ENCODE measurements at places on chromosomes 2 and 18.

- DNase-seq = no peak
Observed at GRCh38 chr2:30346471-30347169, 100.4 kb upstream of the LCLAT1 start.

GRCh38 chr2:174666312-174666711 lies 68.7 kb upstream of the WIPF1 start:
- DNase-seq = no peak

GRCh38 chr2:96699621-96700020 lies 40.2 kb downstream of the LMAN2L start:
- DNase-seq = no peak

- DNase-seq = no peak
Observed at GRCh38 chr2:231110551-231110950, 14.3 kb downstream of the HTR2B start.

GRCh38 chr18:61183798-61184197 lies 149.4 kb upstream of the CDH20 start:
- DNase-seq = no peak

DNA sequence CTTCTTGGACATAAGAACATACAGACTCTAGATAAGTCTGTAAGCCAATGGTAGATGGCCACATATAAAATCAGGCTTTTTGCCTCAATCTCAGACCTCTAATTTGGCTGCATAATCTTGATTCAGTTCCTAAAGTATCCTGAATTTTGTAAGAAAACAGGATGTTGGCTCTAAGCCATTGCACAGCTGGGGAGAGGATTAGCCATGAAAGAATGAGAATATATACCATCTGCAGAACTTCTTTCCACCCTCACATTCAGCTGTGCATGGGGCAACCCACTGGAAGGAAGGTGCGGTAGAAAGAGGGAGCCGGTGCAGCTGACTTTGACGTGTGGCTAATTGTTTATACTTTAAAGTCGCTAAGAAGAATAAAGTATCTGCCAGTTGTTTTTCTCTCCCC lies 1061.6 kb upstream of the FAM98A start:
- DNase-seq = no peak

DNA sequence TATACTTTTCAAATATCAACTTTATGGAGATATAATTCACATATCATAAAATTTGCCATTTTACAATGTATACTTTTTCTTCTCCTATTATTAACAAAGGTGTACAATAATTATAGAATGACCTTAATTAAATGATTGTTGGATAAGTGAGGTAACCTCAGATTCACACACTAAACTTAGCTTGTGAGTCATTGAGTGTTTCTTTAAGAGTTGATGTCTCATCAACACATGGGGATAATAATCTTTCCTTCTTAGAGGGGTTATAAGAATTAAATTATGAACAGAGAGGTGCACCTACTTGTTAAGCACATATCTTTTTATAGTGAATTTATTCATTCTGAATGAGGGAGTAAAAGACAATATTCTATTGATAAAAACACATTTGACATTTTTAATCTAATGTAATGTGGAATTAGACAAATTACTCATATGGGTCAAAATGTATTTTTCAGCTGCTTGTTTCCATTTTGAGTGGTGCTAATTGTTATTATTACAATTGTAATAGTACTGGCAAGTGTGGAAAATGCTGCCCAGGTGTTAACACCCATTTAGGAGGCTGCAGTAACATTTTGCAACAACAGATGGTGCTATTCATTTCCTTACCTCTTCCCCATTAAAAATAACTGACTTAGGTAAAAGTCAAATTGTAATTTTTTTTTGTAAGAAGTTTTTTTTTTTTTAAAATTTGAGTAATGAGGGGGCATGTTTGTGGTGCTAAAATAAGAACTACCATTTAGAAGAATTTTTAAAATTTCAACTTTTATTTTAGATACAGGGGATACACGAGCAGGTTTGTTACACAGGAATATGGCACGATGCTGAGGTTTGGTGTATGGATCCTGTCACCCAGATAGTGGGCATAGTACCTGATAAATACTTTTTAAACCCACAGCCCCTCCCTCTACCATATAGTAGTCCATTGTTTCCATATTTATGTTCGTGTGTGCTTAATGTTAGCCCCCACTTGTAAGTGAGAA lies 32.1 kb upstream of the DYNAP start:
- DNase-seq = no peak

GRCh38 chr2:16900405-16901025 lies 234.9 kb upstream of the CYRIA start:
- no peak for DNase-seq

GRCh38 chr2:17194083-17194482 lies 324.2 kb downstream of the RAD51AP2 start:
- DNase-seq = no peak

- DNase-seq = no peak
Observed at GRCh38 chr2:143139835-143140393, 10.7 kb downstream of the ARHGAP15 start.

DNA sequence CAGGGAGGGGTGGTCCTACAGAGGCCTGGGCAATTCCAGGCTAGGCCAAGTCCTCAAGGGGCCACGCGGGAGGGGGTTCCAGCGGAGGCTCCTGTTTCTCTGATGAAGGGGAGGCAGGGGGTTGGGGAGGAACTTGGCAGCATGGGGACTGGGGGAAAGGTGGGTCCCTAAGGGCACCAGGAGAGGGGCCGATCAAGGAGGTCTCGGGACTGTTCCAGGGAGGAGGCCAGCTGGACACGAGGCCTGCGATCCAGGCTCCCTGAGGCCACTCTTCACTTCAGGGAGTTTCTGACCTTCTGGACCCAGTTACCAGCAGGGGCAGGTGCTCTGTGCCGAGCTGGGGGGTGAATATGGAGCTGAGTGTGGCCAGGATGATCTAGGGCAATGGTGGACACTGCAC lies 71.5 kb downstream of the ASB1 start:
- DNase-seq = no peak

DNA sequence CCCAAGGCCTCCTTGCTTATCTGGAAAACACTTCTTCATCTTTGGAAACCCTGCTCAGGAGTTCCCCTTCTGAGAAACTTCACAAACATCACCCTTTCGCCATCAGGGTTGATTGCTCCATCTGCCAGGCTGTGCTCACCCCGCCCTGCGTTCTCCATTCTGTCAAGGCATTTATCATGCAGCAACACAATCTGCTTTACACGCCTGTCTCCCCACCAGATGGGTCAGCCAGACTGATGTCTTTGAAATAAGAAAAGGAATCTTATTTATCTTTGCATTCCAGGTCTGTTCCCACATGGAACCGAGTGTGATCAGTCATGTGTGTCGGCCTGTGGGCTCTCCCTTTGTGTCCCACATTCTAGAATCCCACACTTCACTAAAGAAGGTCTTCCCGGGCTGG lies 110.0 kb upstream of the ARL4C start:
- DNase-seq = no peak

- no peak for DNase-seq
Observed at GRCh38 chr2:196217116-196217515, 45.7 kb upstream of the STK17B start.

DNA sequence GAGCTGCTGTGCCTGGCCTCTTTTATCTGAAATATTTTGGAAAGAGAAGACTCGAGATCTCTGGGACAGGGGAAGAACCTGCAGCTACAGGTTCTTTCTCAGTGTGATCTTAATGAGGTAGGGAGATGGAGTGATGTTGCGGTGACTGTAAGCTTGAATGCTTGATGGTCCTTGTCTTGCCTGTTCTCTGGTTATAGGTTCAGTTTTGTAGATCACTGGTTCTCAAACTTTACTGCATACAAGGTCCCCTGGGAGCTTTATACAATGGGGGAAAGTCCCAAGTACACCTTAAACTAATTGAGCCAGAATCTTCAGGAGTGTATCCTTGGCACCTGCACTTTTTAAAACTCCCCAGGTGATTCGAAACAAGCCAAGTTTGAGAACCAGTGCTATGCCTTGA lies 136.7 kb upstream of the CXCR4 start:
- no peak for DNase-seq

DNA sequence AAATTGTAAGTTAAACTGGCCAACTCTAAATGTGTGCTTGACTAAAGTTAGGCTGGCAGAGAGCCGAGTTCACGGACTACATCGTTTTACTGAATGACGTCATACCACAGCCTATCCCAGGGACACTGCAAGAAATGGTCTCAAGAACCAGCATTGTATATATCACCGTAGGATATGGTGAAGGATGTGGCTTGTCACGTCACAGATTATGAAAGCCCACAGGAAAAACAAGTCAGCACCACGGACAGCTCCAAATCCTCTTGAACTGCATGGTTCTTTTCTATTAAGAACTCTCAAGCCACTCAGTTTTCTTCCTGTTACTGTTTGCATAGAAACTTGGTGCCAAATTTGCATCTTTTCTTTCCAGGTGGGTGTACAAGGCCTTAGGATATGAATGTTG lies 85.1 kb upstream of the ACAA2 start:
- DNase-seq = no peak

DNA sequence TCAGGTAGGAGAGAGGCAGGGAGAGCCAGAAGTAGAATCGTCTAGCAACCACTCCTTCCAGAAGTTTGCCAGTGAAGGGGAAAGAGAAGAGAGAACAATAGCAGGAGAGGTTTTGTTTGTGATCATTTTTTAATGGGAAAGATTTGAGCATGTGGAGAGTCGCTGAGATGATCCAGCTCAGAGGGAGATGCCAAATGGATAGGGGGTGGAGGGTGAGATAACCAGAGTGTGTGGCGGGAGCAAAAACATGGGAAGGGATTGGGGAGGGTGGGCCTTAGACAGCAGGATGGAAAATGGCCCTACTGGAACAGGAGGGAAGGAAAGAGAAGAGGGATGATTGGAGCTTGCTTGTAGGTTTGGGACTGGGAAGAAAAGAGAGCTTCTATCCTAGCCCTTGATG lies 269.8 kb downstream of the GLI2 start:
- no peak for DNase-seq

- DNase-seq = no peak
Observed at GRCh38 chr18:60040971-60041370, 141.2 kb downstream of the PMAIP1 start.

- DNase-seq = no peak
Observed at GRCh38 chr2:188251034-188251433, 40.6 kb upstream of the GULP1 start.

- no peak for DNase-seq
Observed at GRCh38 chr2:193824474-193824873, 1629.7 kb upstream of the TMEFF2 start.

DNA sequence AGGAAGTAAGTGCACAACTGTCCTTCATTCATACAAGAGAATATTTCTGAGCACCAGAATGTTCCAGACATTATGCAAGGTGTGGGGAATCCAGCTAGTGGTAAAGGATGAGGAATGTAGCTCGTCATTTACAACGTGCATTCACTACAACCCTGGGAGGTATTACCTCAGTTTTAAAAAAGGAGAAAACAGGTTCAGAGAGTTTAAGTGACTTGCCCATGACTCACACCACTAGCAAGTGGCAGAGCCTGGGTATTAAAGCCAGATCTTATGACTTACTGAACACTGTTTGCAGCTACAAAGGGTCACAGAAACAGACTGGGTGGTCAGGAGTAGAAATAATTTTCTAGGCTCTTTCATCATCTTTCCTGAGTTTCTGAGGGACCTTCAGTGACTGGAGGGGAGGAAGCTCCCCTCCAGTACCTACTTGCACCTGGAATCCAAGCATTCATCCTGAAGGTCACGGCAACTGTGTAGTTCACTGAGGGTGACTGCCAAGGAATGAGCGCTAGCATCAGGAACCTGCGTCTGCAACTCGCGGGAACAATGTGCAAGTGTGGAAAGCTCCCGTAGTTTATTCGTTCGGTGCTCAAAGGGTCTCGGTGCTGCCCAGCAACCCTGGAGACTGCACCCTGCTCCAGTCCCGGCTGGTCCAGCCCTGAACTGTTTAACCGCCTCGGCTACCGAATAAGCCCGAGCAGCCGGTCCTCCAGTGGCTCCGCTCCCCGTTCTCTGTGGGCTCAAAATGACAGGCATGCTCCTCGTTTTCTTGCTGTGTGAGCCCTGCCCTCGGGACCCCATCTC lies 647 bp downstream of the CCDC121 start:
- peak; percentile 63 for DNase-seq

DNA sequence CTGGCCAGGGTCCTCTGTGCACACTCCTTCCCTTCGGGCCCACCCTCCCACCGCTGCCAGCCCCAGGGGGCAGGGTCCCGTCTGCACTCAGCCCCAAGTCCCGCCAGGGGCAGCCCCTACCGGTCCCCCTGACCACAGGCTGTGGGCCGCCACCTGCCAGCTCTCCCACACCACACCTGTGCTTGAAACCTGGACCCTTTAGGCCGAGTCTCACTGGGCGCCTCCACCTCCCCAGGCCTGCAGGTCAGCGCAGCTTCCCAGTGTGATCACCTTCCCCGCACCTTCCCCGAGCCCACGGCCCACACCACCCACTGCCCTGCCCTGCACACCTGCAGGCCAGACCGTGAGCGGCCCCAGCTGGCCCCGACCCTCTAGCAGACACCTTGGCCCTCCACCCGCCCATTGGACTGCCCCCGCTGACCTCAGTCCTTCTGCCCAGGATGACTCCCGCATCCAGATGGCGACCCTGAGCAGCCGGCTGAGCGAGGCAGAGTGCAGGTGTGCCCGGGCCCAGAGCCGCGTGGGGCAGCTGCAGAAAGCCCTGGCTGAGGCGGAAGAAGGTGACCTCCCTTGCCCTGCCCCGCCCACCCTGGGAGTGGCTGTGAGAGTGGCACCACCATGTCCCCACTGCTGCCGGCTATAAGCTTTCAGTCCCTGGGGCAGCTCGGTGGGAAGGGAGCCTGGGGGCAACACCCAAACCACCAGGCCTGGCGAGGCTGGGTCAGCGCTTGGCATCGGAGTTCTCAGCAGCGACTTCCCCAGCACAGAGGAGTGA lies 31.3 kb upstream of the SNED1 start:
- DNase-seq = no peak

- DNase-seq = no peak
Observed at GRCh38 chr2:18465979-18466378, 94.5 kb downstream of the RDH14 start.

- no peak for DNase-seq
Observed at GRCh38 chr2:26670171-26670570, 22.4 kb upstream of the KCNK3 start.

GRCh38 chr2:101787097-101787496 lies 89.6 kb downstream of the MAP4K4 start:
- DNase-seq = no peak

DNA sequence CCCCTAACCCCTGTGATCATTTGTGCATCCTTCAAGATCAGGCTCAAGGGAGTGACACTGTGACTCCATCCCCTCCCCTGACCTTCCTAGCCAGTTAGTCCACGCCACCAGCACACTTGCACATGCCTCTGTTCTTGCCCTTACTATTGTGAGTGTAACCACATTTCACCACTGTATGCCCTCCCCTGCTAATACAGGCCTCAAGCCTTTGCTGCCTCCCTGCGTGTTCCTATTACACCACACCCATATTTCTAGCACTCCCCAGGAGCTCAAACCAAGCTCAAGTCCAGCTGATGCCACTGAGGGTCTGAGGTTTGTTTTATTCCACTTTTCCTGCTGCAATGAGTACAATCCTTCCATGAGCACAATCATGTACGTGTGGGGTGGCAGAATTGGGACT lies 288.9 kb upstream of the FBXO11 start:
- no peak for DNase-seq

- no peak for DNase-seq
Observed at GRCh38 chr2:7226501-7226900, 309.3 kb downstream of the RNF144A start.

GRCh38 chr2:112699984-112700667 lies 20.7 kb upstream of the NT5DC4 start:
- no peak for DNase-seq
